G401 (cell line): ENCODE measurements at places on chromosomes 12 and 14.
A peak's percentile ranks its signal among the peaks of the same experiment; 100 is the strongest.

DNA sequence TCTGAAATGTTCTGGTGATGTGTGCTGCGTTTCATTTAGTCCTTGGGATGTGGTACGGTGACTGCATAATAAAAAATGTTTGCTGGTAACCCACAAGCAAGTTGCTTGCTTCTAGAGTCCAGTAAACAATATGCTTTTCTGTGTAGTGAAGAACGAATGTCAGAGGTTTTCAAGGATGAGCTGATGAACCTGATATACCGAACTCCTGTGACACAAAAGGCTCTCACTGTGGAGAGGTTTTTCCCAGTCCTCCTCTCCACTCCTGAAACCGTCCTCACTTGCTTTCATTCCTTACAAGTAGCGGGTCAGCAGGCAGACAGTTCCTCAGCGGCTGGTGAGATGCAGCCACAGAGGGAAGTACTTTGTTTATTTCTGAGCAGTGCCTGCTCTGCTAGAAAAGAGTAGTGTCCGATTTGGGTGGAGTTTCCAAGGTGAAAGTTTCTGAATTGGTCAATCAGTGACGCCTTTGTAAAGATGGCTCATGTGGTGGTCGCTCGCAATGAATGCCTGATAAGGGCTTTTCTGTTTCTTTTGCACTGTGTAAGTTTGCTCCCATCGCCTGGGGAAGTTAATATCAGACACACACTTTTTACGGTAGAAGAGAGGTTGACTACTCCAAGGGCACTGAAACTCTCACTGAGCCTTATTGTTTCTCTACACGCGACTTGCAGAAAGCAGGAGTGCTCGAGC, 3.0 kb downstream of the ETV6 start:
- DNase-seq: no peak

GRCh38 chr12:87870493-87871460, 158.4 kb downstream of the C12orf50 start:
- no peak for DNase-seq

DNA sequence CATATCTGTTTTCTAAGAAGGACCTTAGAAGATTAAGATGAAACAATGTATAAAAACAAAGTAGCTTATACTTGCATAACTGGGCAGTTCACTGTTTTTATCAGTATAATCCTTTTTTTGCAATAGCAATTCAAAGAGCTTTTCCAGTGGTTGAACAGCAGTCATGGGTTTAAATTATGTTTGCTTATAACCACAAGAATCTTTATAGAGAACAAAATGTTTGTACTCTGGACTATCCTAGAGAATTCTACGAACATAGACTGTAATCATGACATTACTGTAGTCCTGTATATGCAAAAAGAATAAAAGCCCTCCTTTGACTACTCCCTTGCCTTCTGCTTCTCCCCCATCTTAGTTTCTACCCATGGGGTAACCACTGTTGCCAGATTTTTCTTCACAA, 5.7 kb downstream of the FAM177A1 start:
- no peak for DNase-seq

- no peak for DNase-seq
Measured at GRCh38 chr14:99419905-99420304, 60.8 kb downstream of the SETD3 start.

GRCh38 chr12:93766796-93767523, 89.8 kb downstream of the CRADD start:
- DNase-seq: peak; percentile 25

- DNase-seq: no peak
Measured at GRCh38 chr12:104226672-104227071, 11.1 kb downstream of the TXNRD1 start.

GRCh38 chr14:51479584-51480325, 172.0 kb upstream of the FRMD6 start:
- DNase-seq: no peak

GRCh38 chr14:32536175-32536574, 207.1 kb downstream of the AKAP6 start:
- no peak for DNase-seq

DNA sequence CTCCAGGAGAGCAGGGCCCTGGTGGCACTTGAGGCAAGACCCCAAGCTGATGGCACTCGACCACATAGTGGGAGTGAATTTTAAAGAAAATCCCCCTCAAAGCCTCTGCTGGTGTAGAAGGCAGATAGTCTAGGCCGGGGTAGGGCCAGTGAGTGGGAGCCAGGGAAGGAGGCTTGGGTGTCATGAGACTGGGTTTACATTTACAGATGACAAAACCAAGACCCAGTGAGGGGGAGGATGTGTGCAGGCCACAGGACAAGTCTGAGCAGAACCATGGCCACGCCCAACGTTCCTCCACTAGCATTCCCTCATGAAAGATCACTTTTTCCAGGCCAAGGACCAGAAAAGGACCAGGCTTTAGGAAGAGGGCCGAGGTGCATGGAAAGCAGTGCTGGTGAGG, 42.0 kb downstream of the EVL start:
- DNase-seq: no peak
